Activated CD4-positive, alpha-beta T cell treated with anti-CD3 and anti-CD28 coated beads, Interleukin-2, amount 50 U/mL, for 24 hours (primary cell): ENCODE measurements at places on chromosomes 4 and X.

- DNase-seq, result no peak
Measured at GRCh38 chr4:8435656-8436121, 4.8 kb downstream of the ACOX3 start.

GRCh38 chr4:56648021-56648823, 32.9 kb downstream of the HOPX start:
- DNase-seq, result no peak

DNA sequence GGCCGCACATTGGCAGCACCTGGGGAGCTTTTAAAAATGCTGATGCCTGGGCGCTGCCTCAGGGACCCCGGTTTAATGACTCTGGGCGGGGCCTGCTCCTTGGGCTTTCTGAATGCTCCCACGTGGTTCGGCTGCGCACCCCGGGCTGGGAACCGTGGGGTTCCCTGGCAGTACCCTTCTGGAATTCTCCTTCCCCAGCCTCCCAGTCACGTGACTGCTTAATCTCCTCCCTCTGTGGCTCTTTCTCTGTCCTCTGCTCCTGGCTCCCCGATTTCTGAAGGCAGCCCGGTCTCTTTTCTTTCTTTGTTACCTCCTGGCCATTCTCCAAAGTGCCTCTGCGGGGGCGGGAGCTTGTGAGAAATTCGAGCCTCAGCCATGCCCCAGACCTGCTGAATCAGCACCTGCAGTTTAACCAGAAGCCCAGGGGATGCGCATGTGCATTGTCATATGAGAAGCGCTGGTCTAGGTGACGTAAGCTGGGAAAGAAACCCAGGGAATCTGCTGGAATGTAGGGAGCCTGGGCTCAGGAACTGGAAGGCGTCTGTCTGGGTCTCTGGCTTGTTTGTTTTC, 16.6 kb downstream of the CLCN4 start:
- DNase-seq, result no peak

GRCh38 chr4:186248643-186249042, 17.3 kb upstream of the F11 start:
- DNase-seq, result no peak

- no peak for DNase-seq
Measured at GRCh38 chr4:183504930-183505610, at the start of gene ING2. ING2 (plus strand) TSS chr4:183505058; CDS start chr4:183505196, 138 bp downstream.

- DNase-seq, result no peak
Measured at GRCh38 chrX:21738950-21739287, 19.0 kb downstream of the SMPX start.

GRCh38 chrX:17012465-17012864, 66.0 kb downstream of the REPS2 start:
- no peak for DNase-seq

DNA sequence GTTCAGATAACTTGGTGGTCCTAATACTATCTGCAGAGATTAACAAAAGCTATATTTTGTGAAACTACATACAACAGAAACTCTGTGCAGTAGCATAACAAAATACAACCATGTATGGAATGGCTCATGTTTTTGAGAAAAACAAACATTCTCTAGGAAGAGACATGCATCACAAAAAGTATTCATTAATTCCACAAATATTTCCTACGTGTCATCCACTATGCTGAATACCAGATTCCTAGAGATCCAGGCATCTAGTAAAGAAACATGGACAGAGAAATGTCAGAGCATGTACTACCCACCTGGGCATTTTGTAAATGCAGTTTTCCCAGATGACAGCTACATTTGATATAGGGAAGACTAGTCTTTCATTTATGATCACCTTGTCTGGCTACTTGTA, 248.1 kb downstream of the OPHN1 start:
- DNase-seq, result no peak

- no peak for DNase-seq
Measured at GRCh38 chr4:11791797-11792196, 363.1 kb upstream of the HS3ST1 start.

DNA sequence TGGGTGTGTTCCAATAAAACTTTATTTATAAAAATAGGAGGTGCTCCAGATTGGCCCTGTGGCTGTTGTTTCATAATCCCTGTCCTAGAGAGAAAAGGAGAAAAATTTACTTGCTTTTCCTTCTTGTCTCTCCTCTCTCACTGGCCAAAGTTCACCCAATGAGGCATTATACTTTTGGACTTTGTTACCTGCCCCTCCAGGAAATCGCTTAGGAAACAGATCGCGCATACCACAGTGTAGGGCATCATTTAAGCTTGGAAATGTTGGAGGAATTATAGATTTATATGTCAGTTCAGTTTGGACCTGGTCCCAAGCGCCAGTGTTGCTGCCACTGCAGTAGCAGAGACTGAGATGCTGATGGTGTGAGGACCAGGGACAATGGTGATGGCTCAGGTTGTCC, 337.6 kb upstream of the NR3C2 start:
- no peak for DNase-seq

DNA sequence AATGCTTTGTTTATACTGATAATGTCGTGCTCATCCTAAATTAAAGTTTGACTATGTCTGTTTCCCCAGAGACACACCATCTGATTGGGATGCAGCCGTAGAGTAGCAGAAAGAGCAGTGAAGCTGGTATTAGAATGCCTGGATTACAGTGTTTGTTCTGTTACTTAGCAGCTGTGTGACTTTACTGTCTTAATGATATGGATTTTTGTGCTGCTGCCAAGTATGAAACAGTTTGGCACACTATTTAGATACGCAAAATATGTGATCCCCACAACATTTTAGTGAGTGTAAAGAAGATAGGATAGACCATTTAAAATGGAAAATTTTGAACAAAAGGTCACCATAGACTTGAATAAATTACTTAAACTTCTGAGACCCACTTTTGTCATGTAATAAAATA, 1.2 kb upstream of the CHIC1 start:
- no peak for DNase-seq

- no peak for DNase-seq
Measured at GRCh38 chrX:54427837-54428424, 12.3 kb upstream of the TSR2 start.

DNA sequence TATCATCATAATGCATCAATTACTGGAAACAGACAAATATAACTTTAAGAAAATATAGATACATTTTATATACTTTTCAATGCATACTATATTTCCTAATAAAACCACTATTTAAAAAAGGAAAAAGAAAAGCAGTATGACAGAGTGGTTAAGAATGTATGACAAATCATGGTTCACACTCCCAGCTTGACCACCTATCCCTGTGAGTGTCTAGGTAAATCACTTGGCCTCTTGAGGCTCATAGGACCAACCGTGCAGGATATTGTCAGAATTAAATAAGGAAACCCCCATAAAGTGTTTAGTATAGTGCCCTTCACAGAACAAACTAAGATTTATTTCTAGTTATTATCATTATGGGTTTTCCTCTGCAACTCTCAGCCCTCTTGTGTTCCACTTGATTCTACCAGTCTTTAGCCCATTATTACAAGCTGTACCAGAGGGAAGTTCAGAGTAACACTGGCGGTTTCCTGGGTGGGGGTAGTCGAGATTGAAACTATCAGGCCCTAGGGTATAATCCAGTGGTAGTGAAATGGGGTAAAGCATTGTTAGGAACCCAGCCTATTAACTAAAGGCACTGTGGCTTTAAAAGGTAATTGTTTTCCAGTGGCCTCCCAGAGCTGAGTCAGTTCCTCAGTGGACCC, 55.5 kb upstream of the PAK3 start:
- no peak for DNase-seq

DNA sequence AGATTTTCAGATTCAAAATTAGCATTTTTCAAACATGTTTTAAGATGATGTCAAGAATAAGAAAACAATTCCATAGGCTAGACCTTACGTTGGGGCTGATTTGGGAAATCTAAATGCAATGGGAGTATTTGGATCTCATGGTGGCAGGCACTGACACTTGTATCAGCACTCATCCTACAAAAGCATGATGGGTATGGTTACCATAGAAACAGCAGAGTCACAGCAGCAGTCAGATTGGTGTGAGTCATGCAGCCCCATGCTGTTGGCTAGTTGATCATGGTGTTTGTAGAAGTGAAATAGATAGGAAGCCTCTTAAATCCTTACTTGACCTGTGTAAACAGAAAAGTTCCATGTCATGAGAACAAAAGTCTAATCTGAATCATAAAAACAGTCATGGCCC, 1637.3 kb upstream of the PABPC4L start:
- DNase-seq, result no peak

GRCh38 chr4:7652451-7652881, 217.7 kb upstream of the PSAPL1 start:
- DNase-seq, result no peak

- DNase-seq, result peak; percentile 25
Measured at GRCh38 chr4:87973283-87974169, 2.0 kb upstream of the SPP1 start.

DNA sequence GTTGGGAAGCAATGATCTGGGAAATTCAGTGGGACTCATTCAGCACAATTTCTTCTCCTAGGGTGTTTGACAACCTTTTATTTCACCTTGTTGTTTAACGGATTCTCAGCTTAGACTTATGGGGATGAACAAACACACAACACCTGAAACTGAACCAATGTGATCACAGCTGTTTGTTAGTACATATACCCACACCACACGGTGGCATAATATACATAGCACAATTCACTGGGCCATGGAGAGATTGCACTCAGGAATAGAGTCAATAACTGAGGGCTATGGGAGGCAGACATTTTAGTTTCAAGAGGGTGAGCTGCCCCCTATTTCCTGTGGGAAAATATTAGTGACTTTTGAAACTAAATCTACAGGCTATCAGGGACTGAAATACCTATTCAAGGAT, 148.0 kb downstream of the PARM1 start:
- no peak for DNase-seq

DNA sequence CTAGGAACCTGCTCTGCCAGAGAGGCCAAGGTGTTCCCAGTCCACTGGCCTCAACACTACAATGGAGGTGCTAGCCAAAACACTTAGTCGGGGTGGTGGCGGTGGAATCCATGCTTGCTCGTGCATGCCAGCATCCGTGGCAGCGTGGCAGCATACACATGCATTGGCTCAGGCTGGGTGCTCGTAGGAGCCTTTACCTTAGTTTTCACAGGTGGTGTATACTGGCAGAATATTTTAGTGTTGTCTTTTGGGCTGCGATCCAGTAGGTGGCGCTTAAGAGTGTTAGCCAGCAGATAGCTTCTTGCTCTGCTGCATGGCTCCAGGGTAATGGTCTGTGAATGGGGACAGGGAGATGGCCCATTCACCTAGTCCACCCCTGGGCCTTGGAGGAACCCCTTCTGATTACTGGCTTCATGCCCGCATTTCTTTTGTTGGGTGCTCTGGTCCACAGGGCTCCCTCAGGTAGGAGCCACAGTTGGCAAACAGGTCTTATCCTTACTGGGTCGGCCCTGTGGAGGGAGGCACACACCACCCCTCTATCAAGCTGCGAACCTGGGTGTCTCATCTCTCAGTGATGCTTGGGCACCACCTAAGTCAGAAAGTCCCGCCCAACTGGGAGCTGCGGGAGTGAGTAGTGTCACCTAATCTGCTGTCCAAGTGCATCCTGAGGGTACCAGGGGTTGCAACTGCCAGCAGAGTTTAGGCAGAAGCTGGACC, 40.0 kb downstream of the RIPPLY1 start:
- DNase-seq, result no peak

GRCh38 chr4:10296730-10297129, 160.5 kb downstream of the ZNF518B start:
- no peak for DNase-seq

GRCh38 chrX:22043872-22044271, 11.7 kb downstream of the PHEX start:
- DNase-seq, result no peak

DNA sequence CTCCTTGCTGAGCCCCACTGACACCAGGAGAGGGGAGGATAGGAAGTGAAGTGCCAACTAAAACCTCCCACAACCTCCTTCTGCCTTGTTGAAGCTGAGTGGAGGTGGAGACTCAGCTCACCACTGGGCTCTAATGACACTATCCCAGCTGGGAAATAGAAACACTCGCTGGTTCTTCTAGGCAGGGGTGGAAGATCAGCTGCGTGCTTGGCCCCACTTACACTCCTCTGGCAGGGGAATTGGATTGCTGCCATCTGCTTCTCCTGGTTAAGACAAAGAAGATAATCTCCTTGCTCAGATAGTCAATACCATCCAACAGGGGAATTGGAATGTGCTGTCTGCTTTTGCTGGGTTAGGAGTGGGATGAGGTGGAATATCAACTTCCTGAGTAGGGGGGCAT, 392.5 kb downstream of the ZNF674 start:
- DNase-seq, result no peak

GRCh38 chr4:82621251-82621650, 59.5 kb upstream of the TMEM150C start:
- DNase-seq, result no peak

GRCh38 chr4:84091266-84091665, 407.8 kb downstream of the NKX6-1 start:
- DNase-seq, result no peak

DNA sequence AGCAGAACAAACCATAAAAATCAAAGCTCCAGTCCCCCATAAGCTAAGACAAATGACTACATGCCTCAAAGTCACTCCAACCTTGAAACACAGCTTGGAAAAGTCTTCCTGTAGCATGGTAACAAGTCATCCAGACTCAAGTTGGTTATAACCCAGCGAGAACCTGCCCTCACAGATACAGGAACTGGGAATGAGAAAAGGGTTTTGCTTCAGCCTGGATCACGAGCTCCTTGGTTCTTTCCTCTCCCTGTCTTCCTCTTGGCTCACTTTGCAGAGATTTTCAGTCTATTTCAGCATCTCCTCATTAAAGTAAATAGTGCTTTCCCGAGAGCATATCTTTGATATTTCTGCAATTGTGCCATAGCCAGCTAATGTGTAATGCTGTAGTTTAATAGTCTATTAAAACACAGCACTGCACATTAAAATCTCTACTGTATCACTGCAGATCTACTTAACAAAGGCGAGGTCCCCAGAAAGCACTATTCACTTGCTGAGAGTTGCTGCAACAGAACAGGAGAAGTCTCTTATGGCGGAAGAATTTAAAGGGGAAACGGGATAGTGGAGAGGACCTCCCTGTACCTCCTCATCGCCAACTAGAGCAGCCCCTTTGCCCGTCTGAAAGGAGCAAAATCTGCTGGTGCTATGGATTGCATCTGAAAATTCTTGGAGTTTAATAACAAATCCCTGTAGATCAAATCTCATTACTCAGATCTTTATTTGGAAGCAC, 249.3 kb upstream of the GATB start:
- no peak for DNase-seq

DNA sequence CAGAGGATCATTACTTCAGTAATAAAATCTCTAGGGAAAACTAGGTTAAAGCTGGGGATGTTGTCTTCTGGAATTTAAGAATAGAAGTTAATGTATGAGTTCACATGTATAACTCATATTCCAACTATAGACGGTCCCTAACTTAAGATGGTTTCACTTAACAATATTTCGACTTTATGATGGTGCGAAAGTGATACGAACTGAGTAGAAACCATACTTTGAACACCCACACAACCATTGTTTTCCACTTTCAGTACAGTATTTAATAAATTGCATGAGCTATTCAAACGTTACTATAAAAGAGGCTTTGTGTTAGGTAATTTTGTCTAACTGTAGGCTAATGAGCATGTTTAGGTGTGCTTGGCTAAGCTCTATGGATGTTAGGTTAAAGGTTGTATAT, 38.7 kb downstream of the CCSER1 start:
- DNase-seq, result no peak

GRCh38 chr4:53476232-53477037, 99.0 kb downstream of the FIP1L1 start:
- DNase-seq, result no peak

- no peak for DNase-seq
Measured at GRCh38 chr4:110615353-110616237, 7.3 kb downstream of the PITX2 start.

- DNase-seq, result no peak
Measured at GRCh38 chrX:150958177-150958576, 25.0 kb upstream of the HMGB3 start.
